ENCODE measurements at places on chromosomes 7 and 10. TPM values are rescaled to one million over a fixed set of nuclear protein-coding genes. Genes with fewer than 3 reads are reported as not detected.
A peak's percentile ranks its signal among the peaks of the same experiment; 100 is the strongest.

The CLRN3 gene
- 10.7 TPM for total RNA-seq

The ARHGEF5 gene
- total RNA-seq: 10.2 TPM

GRCh38 chr7:33217595-33217994 lies 88.2 kb downstream of the BBS9 start:
- no peaks in the 10 kb centered on the region for H3K27me3 ChIP-seq
- DNase-seq: no peak
- no peaks in the 10 kb centered on the region for H3K36me3 ChIP-seq

- no peaks in the 10 kb centered on the region for H3K4me1 ChIP-seq
- no peak overlapping the region for H3K27ac ChIP-seq
Observed at GRCh38 chr10:97028126-97028831, 157.5 kb downstream of the SLIT1 start.

GRCh38 chr10:37739181-37739580 lies 118.2 kb downstream of the ZNF248 start:
- H3K36me3 ChIP-seq: no peaks in the 10 kb centered on the region
- no peak for DNase-seq
- H3K4me1 ChIP-seq: no peaks in the 10 kb centered on the region
- no peaks in the 10 kb centered on the region for H3K27me3 ChIP-seq
- no peak overlapping the region for H3K27ac ChIP-seq
- H3K4me3 ChIP-seq: no peak overlapping the region

DNA sequence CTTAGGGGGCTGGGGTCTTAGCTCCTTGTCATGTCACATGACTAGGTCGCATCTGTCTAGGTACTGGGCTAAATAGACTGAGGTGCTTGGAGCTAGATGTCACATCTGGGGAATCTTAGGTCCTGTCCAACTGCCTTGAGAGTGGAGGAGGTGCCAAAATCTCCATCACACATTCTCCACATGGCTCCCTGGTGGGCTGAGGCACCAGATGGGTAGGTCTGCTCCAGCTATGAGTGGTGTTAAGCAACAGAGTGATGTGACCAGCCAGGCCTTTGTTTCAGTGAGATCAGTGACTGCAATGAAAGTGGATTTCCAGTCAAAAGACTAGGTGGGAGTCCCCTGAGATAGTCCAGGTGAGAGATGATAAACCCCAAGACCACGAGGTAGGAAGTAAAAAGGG lies 251.8 kb downstream of the BMPER start:
- H3K4me1 ChIP-seq: no peaks in the 10 kb centered on the region
- H3K27ac ChIP-seq: no peak overlapping the region
- H3K36me3 ChIP-seq: no peaks in the 10 kb centered on the region
- no peaks in the 10 kb centered on the region for H3K27me3 ChIP-seq

GRCh38 chr10:43153901-43154300 lies 15.7 kb downstream of the CSGALNACT2 start:
- H3K36me3 ChIP-seq: no peaks in the 10 kb centered on the region
- no peak overlapping the region for H3K27ac ChIP-seq
- H3K4me3 ChIP-seq: no peak overlapping the region
- no peak for DNase-seq
- H3K27me3 ChIP-seq: no peaks in the 10 kb centered on the region

The NODAL gene
- not detected for total RNA-seq

The INMT gene
- 38.0 TPM for total RNA-seq

- no peak for DNase-seq
- H3K27me3 ChIP-seq: peaks cover 12% of the 10 kb centered on the region
- H3K36me3 ChIP-seq: no peaks in the 10 kb centered on the region
Observed at GRCh38 chr10:101131962-101132635, 999 bp downstream of the TLX1 start.

GRCh38 chr10:77925795-77926565 lies 575 bp downstream of the DLG5 start:
- peak overlapping the region; percentile 40 for H3K27ac ChIP-seq
- no peaks in the 10 kb centered on the region for H3K27me3 ChIP-seq
- no peaks in the 10 kb centered on the region for H3K4me1 ChIP-seq
- H3K4me3 ChIP-seq: peak overlapping the region; percentile 53
- peak; percentile 60 for DNase-seq

DNA sequence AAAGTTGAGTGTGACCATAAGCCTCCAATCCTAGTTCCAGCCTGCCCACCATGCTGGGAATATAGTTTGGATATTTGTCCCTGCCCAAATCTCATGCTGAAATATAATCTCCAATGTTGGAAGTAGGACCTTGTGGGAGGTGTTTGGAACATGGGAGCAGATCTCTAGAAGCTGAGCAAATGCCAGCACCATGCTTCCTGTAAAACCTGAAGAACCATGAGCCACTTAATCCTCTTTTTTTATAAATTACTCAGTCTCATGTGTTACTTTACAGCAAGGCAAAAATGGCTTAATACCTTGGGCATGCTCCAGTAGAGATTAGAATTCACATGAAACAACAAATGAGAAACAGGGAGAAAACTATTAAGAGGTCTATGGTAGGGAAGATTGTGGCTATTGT lies 27.2 kb downstream of the STEAP1 start:
- H3K27me3 ChIP-seq: no peaks in the 10 kb centered on the region
- H3K27ac ChIP-seq: no peak overlapping the region
- no peaks in the 10 kb centered on the region for H3K36me3 ChIP-seq
- DNase-seq: no peak

DNA sequence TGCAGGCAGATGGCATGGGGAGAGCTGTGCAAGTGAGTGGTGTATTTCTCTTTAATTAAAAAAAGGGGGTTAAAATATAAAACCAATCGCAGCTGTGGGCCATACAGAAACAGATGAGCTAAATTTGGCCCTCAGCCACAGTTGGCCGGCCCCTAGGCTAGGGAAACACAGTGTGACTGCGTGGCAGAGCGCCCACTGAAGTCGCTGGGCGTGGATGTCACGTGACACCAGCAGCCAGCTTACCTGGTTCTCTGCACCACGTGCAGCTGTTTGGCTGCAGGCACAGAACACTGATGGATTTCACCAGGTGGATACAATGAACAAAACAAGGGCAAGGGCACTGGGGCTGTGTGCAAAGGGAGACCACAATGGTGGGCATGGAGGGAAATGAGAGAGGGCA lies 119.3 kb upstream of the ZNF746 start:
- H3K27me3 ChIP-seq: no peaks in the 10 kb centered on the region
- no peak overlapping the region for H3K27ac ChIP-seq
- no peak overlapping the region for H3K4me3 ChIP-seq
- DNase-seq: no peak
- no peaks in the 10 kb centered on the region for H3K4me1 ChIP-seq
- peaks cover 48% of the 10 kb centered on the region for H3K36me3 ChIP-seq

DNA sequence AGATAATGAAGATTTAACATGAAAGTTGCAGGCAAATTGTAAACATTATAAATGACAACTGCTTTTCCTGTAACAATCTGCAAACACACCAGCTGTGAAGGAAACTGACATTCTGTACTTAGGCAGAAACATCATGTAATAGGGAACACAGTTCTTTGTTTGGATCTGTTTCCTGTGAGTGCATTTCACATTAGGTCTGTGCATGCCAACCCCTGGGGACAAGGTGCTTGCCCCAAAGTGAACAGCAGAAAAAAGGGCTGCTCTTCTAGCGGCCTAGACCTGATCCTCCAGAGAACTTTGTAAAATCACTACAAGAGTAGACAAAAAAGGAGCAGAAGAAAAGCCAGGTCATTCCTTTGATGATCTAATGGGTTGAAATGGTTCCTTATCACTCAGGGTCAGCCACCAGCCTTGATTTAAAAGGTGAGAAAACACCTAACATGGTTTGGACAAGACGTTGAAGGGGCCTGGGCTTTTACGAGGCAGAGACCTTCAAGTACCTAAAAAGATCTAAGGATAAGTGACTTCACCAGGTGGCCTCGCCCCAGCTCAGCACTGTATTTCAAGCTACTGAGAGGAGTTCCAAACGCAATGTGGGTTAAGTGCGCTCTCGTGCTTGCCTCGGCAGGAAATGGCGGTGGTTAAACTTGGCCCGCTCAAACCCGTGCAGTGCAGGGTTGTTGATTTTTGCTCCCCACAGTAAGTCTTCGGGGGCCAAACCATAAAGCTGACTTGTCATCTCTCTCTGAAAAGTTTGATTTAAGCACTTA lies 249.7 kb downstream of the CREB5 start:
- no peak for DNase-seq
- H3K27ac ChIP-seq: no peak overlapping the region
- no peaks in the 10 kb centered on the region for H3K36me3 ChIP-seq
- no peaks in the 10 kb centered on the region for H3K27me3 ChIP-seq
- no peaks in the 10 kb centered on the region for H3K4me1 ChIP-seq

The YKT6 gene
- 17.0 TPM for total RNA-seq

DNA sequence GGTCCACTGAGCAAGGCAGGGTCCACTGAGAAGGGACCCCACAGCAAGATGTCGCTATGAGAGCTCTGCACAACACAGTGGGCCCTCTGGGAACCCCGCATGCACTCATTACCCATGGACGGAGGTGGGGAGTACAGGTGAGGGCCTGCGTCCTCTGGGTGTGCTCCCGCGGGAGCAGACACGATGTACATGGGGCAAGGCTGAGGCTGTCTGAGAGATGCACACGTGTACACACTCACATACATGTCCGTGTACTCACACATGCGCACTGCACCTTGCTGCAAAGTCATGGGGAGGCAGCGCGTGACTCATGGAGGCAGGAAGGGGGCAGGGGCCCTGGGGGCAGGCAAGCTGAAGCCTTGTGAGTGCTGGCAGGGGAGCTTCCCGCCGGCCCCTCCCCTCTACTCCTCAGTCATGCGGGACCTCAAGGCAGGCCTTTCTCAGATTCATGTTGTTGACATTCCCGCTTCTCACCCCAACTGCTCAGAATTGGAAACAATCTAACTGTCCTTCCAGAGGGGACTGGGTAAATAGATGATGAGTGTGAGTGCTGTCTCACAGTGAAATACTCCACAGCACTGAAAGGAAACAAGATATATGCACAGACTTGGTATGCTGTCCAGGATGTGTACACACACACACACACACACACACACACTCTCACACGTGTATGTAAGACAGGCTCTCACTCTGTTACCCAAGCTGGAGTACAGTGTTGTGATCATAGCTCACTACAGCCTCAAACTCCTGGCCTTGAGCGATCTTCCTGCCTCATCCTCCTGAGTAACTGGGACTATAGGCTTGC lies 40.0 kb downstream of the GOLGA7B start:
- H3K4me3 ChIP-seq: no peak overlapping the region
- no peaks in the 10 kb centered on the region for H3K27me3 ChIP-seq
- H3K36me3 ChIP-seq: no peaks in the 10 kb centered on the region
- no peaks in the 10 kb centered on the region for H3K4me1 ChIP-seq
- no peak overlapping the region for H3K27ac ChIP-seq
- no peak for DNase-seq

DNA sequence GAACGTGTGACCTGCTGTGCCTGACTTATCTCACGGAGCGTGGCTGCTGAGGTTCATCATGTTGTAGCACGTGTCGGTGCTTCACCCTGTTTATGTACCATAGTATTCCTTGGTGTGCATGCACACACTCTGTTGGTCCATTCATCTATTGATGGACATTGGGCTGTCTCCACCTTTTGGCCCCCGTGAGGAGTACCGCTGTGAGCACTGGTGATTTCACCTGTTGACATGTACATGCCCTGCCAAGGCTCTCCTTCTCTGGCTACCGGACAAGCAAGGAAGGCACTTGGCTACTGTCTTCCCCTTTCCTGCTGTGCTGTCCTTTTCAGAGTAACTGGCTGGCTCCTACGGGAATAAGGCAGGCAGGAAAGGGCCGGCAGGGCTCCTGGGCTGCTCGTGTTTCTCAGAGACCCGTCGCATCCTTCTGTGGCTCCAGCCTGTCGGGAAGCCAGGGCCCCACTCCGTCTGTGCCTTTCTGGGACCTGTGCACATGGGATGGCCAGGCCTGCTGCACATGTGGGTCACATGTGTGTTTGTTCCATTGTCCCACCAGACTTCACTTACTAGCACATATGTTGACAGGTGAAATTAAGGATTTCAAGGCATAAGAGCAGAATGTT lies 17.8 kb upstream of the TBRG4 start:
- no peaks in the 10 kb centered on the region for H3K36me3 ChIP-seq
- no peaks in the 10 kb centered on the region for H3K4me1 ChIP-seq
- no peak for DNase-seq
- H3K27ac ChIP-seq: no peak overlapping the region
- H3K4me3 ChIP-seq: no peak overlapping the region
- no peaks in the 10 kb centered on the region for H3K27me3 ChIP-seq

DNA sequence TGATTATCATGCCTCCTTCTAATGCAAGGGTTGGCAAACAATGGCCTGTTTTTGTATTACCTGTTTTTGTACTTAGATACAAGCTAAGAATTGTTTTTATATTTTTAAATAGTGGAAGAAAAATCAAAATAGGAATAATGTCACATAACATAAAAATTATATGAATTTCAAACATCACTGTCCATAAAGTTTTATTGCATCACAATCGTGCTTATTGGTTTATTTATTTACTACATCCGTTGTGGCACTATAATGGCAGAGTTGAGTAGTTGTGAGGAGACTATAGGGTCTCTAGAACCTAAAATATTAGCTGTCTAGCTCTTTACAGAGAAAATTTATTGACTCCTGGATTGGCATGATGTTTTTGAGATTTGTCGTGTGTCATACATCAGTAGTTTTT lies 4.1 kb downstream of the KIF20B start:
- peaks cover 4% of the 10 kb centered on the region for H3K4me1 ChIP-seq
- no peaks in the 10 kb centered on the region for H3K27me3 ChIP-seq
- H3K4me3 ChIP-seq: no peak overlapping the region
- no peak for DNase-seq

The SLC13A4 gene
- total RNA-seq: 0.09 TPM

GRCh38 chr7:116449950-116450349 lies 49.6 kb upstream of the CAV2 start:
- no peaks in the 10 kb centered on the region for H3K4me1 ChIP-seq
- DNase-seq: no peak
- no peaks in the 10 kb centered on the region for H3K36me3 ChIP-seq
- H3K4me3 ChIP-seq: no peak overlapping the region
- no peaks in the 10 kb centered on the region for H3K27me3 ChIP-seq

Measured in right lobe of liver (tissue), 6 donors.